ENCODE measurements at places on chromosomes 11 and 22.

- DNase-seq: no peak
Observed at GRCh38 chr11:18768472-18768901, 23.1 kb downstream of the PTPN5 start.

- DNase-seq: peak; percentile 79
Observed at GRCh38 chr22:31753005-31753633, 700 bp upstream of the DEPDC5 start.

DNA sequence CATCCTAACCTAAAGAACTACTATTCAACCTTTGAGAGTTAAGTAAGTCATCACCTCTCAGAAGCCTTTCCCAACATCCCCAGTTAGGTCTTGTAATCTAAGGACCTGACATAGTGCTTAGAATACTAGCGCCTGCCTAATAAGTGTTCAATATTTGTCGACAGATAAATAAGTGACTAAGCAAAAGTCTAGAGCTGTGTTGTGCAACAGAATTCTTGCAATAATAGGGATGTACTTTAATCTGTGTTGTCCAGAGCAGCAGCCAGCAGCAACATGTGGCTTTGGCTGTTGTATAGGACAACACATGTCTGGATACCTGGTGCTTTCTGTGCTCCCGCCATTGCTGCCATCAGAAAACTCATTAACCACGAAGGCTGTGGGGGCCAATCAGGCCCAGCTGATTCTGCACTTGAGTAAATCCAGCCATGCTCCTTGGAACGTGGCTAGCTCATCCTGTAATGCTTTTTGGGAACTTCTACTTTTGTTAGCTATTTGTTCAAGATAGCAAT is 66.8 kb upstream of the NTM start:
- no peak for DNase-seq

DNA sequence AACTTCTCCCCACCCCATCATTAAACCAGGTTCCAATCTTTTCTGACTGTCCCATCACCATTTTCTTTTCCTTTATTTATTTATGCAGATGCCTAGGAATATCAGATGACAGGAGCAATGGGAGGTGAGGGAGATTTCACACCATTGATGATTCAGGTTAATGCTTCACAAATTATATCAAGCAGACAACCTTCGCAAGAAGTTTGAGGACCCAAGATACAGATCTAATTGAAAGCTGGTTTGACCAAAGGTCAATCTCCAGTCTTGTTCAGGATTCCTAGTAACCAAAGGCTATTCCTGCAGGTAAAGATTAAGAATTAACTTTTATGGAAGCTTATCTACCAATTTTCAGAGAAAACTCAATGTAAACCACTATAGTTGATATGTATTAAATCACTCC is 54.4 kb downstream of the SLC35F2 start:
- DNase-seq: no peak

DNA sequence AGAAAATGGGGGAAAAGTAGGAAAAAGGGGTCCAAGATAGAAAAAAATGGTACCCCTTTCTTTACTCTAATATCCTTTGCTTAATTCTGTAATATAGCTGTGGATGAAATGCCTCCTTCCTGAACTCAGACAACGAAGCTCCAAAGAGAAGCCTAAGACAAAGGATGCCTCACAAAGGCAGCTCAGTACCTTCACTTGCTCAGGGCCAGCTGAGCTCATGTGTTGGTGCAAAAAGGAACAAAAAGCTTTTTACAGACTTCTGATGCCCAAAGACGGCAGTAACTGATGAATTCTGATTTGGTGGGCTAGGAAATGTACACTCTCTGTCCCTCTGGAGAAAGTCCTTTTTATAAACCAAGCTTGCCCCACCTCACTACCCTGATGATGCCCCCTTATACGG is 77.5 kb downstream of the DENND5A start:
- no peak for DNase-seq

DNA sequence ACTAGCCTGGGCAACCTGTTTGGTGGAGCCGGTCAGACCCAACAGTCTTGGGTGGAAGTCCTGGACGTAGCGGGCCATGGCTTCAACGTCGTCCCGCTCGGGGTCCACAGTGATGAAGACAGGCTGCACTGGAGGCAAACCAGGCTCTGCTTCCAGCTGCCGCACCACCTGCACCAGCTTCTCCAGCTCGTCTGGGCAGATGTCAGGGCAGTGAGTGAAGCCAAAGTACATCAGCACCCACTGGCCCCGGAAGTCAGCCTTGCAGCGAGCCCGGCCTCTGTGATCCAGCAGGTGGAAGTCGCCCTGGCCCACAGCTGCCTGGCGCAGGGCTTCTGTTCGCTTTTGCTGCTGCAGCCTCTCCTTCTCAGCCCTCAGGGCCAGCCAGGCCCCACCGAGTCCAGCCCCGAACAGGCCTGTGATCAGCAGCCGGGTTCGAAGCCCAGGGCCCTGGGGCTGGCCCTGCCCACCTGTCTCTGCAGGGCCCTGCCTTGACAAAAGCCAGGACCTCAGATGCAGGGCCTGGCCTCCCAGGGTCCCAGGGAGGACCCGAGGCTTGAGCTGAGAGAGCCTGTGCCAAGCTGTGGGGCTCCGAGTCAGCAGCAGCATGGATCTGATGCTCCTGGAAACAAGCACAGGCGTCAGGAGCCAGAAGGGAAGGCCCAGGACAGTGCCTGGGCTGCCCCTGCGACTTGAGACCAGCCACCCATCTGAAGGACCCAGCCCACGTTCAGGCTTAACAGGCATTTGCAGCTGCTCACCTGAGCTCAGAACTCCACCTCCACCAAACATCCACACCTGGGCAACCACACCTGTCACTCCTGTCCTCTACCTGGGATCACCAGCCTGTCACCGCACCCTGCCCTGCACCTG is 1.4 kb downstream of the SCO2 start:
- DNase-seq: no peak

DNA sequence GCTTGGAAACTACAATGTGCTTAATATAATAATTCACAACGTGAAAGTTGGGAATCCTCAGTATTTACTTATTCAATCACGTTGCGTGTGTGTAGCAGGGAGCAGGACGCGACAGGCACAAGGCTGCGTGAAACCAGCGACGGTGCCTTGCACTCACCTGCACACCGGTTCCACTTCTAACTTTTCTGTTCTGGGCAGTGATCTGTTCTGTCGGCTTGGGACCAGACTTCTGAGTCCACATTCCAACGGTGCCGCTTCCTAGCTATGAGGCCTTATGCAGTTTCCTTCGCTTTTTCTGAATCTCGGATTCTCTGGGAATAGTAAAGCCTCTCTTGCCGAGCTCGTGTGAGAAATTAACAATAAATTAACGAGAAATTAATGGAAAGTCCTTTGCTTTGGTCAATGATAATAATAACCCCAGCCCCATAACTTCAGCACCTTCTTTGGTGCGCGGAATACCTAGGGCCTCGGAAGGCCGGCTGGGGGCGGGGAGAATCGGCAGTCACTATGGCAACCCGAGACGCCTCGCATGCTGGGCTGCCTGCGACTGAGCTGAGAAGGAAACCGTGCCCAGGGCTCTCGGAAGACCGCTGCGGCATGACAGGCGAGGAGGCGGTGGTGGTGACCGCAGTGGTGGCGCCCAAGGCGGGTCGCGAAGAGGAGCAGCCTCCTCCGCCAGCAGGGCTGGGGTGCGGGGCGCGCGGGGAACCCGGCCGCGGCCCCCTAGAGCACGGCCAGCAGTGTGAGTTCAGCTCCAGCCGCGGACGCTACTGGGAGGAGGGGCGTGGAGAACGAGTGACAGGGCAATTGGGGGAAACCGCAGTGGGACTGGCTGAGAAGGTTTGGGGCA is at the start of gene C11orf97:
Gene C11orf97 (plus strand): TSS at position 530 of the 850 bp plus-strand sequence. CDS start 68 bp downstream, at position 598.
- DNase-seq: peak; percentile 31

DNA sequence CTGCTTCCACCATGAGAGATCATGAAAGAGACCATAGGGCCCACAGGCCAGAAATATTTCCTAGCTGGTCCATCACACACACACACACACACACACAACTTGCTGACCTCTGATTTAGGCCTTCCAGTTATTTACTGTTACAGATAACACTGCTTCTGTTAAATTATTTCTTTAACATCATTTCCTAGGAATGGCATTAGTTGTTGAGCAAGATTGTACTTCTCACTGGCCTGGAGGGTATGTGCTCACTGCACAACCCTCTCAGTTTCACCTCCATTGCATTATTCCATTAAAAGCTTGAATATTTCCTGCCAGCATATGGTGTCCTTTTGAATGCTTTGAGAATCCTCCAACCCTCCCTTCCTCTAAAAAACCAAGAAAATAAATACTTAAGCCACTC is 104.4 kb downstream of the MICAL2 start:
- DNase-seq: no peak

DNA sequence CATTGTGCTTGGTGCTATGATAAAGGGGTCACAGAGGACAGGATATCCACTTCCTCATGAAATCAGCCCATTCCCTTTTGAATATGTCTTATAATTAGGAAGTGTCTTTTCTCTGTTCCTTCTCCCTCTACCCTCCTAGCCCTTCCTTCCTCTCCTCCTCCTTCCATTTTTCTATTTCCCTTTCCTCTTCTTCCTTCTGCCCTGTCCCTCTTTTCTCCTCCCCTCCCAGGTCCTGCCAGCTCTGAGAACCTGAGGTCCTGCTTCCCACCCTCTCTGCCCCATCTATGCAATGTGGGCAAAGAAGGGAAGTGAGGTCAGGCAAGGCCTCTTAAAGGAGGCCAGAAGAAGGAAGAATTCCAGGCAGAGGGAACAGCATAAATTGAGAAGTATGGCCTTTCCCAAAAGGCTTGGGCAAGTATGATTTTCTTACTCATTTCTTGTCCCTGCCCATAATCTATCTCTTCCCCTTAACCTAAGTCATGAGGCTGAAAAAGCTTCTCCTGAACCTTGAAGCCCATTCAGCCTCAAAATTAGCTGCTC is 7.7 kb upstream of the UBASH3B start:
- no peak for DNase-seq

- DNase-seq: no peak
Observed at GRCh38 chr22:42459287-42460063, 27.3 kb upstream of the NFAM1 start.

- DNase-seq: no peak
Observed at GRCh38 chr22:45978275-45978713, 1.3 kb upstream of the WNT7B start.

DNA sequence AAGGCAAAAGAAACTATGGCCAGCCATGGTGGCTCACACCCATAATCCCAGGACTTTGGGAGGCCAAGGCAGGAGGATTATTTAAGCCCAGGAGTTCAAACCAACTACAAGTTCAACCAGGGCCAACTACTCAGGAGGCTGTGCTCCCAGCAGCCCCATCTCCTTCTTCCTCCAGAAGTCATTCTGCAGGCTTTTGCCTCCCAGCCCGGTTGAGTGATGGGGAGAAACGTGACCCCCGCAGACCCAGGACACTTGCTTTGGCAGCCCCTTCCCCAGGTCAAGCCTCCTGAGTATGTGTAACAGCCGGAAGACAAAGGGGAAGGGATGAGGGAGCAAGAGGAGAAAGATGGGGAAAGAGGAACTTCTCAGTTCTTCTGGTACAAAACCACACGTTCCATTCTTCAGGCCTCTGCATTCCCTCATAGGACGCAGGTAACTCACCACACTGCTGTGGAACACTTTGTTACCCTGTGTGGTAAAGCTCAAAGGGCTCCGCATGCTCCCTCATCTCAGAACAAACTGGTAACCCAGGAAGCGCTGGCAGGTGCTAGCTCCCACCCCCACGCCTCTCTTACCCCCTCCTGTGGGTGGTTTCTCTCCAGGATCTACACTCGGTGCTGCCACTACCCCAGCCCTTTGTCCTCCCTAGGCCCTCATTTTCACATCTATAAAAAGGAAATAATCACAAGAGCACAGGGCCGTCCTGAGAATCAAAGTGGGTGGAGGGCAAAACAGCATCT is 4.0 kb downstream of the SULT4A1 start:
- DNase-seq: no peak

GRCh38 chr22:45335854-45336522 is 26.3 kb downstream of the FAM118A start:
- DNase-seq: no peak

- DNase-seq: no peak
Observed at GRCh38 chr11:61980783-61981541, 13.5 kb upstream of the FTH1 start.

GRCh38 chr11:60116996-60117790 is 28.7 kb downstream of the MS4A2 start:
- DNase-seq: no peak

DNA sequence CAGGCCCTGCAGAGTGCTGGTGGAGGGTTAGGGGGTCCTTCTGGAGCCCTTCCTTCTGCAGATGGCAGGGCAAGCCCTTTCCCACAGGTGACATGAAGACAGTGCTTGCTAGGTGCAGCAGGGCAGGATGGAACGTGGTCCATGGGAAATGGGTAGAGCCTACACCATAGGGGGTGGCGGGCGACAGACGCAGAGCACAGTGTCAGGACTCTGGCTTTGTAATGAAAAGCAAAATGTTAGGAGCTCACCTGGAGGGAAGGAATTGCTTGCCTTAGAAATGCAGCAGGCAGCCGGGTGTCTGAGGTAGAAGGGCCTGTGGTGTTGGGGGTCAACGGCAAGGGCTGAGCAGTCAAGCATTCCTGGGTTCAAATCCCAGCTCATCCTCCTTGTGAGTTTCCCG is 54.9 kb downstream of the ARHGAP8 start:
- DNase-seq: no peak

DNA sequence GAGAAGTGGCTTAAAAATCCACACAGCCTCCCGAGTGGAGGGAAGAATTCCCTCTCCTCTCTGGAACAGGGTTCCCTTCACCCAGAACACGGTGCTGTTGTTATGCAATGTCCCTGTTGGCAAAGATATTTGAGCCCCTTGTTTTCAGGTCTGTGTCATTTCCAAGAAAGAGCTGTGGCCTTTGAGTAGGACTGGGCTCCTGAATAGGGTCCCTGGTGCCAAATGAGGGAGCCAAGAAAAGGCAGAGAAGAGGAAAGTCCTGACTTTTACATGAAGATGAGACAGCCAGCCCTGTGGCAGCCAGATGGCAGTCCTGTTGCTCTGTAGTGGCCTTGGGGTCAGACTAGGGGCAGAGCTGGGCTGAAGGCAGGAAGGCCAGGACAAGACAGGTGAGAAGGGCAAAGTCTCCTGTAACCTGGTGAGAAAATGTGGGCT is 51.2 kb upstream of the ELF5 start:
- no peak for DNase-seq

DNA sequence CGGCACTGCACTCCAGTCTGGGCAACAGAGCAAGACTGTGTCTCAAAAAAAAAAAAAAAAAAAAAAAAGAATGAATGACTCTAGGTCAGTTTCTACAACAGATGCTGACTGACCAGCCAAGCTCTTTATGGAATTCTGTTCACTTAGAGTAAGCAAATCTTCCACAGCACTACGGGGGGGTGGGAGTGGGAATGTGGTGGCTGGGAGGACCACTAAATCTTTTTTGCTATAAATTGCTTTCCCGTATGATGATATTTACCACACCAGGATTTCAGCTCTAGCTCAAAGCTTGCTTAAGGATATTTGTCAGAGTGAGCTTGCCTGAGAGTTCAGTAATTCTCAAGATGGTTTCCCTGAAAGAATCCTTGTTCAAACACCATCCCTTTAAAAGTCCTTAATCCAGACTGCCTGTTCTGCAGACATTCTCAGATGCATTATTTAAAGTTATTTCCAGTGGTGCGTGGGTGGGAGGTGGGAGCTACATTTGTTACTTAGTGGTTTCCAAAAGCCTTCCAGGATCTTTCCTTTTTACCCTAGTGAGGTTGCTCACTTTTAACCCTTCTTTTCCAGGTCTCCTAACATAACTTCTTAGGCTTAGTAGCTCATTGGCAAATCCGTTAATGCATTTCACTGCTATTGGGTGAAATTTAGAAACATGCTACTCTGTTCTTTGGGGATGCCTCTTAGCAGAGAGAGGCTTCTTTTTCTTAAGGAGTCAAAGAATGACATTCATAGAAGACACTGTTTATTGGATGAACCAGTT is 65.9 kb downstream of the UBASH3B start:
- DNase-seq: no peak

All from NCI-H1092 treated with DMSO at 0.1 percent for 48 hours (cell line).